ENCODE measurements at places on chromosomes 16 and 17.

DNA sequence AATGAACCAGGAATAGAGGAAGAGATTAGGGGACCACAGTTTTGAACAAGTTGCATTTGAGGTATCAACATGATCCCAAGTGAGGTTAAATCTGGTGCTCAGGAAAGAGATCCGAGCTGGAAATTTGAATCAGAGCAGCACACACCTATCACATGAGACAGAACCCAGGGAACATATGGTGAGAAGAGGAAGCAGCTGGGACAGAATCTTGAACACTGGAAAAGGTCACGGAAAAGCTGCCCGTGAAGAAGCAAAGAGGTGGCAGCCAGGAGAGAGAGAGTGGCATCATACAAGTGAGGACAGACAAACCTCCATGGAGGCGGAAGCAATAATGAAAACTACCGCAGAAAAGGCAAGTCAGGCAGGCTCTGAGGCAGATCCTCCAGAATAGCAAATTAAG lies 36.1 kb downstream of the USP31 start:
- no peak for DNase-seq

GRCh38 chr16:68128577-68129305 lies 43.6 kb downstream of the NFATC3 start:
- DNase-seq = no peak

- DNase-seq = no peak
Observed at GRCh38 chr17:49890077-49890821, 42.4 kb upstream of the TAC4 start.

DNA sequence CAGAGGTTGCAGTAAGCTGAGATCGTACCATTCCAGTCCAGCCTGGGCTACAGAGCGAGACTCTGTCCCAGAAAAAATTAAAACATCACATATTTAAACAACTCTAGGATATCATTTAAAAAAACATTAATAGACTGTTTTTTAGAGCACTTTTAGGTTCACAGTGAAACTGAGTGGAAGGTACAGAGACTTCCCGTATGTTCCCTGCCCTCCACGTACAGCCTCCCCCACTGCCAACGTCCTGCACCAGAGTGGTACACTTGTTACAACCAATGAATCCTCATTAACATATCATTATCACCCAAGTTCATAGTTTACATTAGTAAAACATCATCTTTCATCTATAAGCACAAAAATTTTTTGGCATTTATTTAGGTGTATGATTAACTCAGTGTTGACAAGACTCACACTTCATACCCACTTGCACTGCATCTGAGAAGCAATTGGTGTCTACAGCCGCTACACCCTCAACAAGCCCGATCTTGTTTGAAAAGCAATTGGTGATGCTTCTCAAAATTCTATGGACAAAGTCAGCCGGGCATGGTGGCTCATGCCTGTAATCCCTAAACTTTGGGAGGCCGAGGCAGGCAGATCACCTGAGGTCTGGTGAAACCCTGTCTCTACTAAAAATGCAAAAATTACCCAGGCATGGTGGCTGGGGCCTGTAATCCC lies 39.9 kb upstream of the STH start:
- no peak for DNase-seq

- no peak for DNase-seq
Observed at GRCh38 chr16:65445313-65446260, 323.7 kb upstream of the CDH11 start.

GRCh38 chr16:229731-230281 lies 557 bp upstream of the LUC7L start:
- DNase-seq = no peak

DNA sequence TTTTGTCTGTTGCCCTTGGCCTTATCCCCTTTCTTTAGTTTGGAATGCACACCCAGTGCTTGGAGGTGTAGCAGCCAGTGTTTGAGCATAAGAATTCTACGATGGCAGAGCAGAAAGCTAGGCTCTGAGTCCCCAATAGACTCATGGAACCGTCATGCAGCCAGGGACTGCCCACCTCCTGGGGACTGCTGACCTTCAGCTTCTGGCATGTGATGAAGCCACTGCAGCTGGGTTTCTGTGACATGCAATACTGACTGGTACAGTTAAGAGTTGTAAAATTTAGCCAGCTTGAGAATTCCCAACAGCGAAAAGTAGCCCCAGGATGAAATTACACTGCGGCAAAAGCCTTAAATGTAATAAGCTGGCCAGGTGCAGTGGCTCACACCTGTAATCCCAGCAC lies 9.0 kb upstream of the MAP3K14 start:
- DNase-seq = no peak

- DNase-seq = no peak
Observed at GRCh38 chr16:87240211-87241136, 76.7 kb downstream of the C16orf95 start.

DNA sequence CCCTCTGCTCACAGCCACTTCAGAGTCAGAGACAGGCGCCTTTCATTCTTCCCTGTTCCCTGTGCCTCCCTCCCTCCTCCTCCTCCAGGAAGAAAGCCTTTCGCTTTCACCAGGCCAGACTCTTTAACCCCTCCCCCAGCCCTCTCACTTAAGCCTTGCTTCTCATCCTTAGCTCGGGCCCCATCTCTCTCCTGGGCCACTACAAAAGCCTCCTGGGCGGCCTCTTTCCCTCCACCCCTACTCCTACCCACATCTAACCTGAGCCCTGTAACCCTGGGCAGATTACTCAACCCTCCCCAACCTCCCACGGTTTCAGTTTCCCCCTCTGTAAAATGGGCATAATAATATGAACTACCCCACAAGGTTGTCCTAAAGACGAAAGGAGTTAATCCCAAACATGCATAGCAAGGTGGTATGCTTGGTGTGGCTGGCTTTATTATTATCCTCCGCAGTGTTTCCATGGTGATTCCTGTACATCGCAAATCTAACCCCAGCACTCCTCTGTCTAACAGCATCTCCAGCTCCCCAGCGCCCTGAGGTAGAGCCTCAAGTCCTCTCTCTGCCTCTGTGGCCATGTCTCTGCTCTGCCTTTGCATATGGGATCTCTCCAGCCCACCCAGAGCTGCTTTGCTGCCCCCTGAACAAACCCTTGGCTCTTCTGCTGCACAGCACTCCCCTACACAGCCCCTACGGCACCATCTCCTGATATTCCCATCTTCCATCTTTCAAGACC lies 17.7 kb downstream of the PIMREG start:
- no peak for DNase-seq

DNA sequence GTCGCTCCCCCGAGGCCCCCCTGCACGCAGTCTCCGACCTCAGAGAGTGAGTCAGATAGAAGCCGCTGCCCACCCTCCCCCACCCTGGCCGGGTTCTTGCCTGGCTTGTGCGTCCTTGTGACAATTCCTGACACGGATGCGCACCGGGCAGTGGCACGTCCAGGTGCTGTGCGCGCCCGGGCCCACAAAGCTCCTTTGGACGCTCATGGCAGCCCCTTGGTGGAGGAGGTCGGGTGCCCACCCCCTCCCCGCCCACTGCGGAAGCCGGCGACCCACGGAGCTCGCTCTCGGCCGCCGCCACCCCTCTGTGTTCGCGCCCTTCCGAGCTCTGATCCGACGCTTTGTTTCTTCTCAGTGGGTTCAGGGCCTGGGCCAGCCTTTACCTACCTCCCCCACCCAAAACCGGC lies 662 bp upstream of the TUBB3 start:
- no peak for DNase-seq

- DNase-seq = no peak
Observed at GRCh38 chr17:28519236-28519635, 13.1 kb downstream of the FOXN1 start.

- DNase-seq = no peak
Observed at GRCh38 chr16:26550111-26550610, 516.6 kb upstream of the C16orf82 start.

GRCh38 chr16:11302977-11303376 lies 21.8 kb upstream of the PRM1 start:
- DNase-seq = no peak

- no peak for DNase-seq
Observed at GRCh38 chr17:7703584-7704479, 1.2 kb upstream of the EFNB3 start.
